ENCODE measurements at places on chromosomes 4 and X.

DNA sequence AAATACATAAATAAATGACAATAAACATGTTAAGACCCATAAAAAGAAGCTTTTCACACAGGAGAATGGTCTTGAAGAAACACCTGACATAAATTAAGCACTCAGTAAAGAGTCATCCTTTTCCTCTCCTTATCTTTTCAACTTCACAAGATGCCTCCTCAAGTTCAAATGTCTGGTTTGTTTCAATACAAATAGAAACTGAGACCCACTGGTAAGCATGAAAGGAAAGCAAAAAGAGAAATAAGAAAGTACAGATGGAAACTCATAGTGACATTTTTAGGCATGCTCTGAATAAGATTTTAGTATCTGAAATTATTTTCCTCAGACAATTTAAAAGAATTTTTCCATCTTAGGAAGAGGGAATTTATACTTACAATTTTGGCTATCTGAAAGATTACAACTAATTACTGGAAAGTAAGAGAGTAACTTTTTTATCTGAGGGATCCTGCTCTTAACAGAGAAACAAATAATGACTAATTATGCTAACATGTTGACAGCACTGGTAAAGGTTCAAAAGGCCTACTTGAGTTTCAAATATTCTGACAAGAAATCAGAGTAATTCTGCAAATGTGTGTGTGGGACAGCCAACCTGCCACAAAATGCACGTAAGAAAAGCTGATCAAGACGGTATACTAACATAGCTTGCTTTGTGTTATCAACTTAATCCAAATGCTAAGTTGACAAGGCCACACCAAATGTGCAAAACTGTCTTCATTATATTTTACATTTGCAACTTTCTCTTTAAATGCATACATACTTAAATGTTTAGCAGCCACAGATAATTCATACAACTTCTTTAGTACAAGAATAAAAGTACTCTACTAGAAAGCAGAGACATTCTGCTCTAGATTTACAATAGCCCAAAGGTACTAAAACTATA lies 113.0 kb downstream of the IQCM start:
- no peak for DNase-seq

DNA sequence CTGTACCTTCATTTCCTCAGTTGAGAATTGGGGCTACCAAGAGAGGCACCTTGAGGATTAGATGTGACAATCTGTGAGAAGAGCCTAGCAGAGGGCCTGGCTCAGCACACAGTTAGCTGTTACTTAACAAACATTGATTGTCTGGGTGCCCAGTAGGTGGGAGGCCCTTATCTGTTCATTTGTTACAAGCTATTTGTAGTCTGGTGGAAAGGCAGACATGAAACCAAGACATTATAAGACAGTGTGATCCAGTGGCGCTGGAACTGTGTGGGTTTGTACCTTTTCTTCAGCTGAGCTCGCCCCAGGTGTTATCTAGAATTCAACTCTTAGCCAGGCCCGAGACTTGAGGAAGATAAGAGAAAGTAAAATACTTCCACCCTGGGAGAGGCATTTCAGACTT lies 16.9 kb downstream of the AKAP4 start:
- peak; percentile 30 for DNase-seq

GRCh38 chr4:27350161-27350560 lies 489.5 kb downstream of the STIM2 start:
- peak; percentile 32 for DNase-seq

- DNase-seq, result no peak
Observed at GRCh38 chr4:97656044-97656720, 487.1 kb downstream of the STPG2 start.

- peak; percentile 71 for DNase-seq
Observed at GRCh38 chr4:139528377-139529005, 27.5 kb downstream of the SETD7 start.

DNA sequence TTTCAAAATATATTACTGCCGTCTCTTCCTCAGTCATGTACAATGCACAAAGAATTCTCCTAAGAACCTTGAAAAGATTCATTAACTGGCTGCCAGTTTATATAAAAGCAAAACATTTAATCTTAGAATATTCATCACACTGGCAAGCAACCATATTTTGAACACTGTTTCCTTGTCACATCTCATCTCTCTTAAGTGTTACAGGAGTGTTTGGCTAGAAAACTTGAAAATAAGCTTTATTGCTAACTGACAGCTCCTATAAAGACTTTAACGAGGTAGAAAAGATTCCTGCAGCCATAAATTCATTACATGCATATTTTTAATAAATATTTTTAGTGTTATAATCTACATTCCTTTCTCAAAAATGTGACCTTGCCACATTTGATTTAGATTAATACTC lies 149.6 kb downstream of the AFAP1 start:
- no peak for DNase-seq

GRCh38 chrX:143633461-143634308 lies 2.2 kb downstream of the SLITRK4 start:
- DNase-seq, result no peak

DNA sequence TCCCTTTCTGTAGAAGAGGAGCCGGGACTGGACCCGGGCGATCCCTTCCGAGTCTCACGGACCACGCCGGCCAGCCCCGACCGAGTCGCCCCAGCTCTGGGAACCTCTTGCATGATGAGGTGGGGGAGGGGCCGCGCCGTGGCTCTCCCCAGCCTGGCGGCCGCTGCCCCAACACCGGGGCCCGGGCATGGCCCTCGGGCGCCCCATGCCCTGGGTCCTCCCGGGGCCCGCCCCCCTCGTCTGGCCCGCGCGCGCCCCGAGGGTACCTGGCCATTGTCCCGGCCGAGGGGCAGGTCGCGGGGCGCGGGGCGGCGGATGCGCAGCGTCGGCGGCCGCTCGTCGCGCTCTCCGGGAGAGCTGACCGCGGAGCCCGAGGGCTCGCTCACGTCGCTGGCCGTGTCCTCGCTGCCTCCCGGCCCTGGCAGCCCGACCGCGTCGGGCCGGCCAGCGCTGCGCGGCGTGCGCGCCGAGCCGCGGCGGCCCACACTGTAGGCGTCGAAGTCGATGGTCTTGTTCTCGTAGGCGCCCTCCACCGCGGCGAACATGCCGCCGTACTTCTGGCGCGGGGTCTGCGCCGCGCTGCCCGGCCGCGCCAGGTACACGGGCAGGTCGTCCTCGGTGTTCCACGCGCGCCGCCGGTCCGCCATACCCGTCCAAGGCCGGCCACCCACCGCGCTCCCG lies 423 bp downstream of the CRMP1 start:
- DNase-seq, result no peak

- no peak for DNase-seq
Observed at GRCh38 chr4:40693946-40694345, 55.8 kb upstream of the NSUN7 start.

- no peak for DNase-seq
Observed at GRCh38 chr4:84916227-84916626, 50.3 kb downstream of the WDFY3 start.

- DNase-seq, result no peak
Observed at GRCh38 chr4:166277401-166277800, 404.4 kb downstream of the TLL1 start.

- DNase-seq, result no peak
Observed at GRCh38 chr4:97105347-97106099, 1037.8 kb downstream of the STPG2 start.

- DNase-seq, result no peak
Observed at GRCh38 chrX:121854614-121854911, 807.2 kb downstream of the GLUD2 start.

- no peak for DNase-seq
Observed at GRCh38 chr4:132694775-132695174, 454.3 kb upstream of the PCDH10 start.

- DNase-seq, result no peak
Observed at GRCh38 chr4:148999924-149000323, 557.7 kb upstream of the NR3C2 start.

DNA sequence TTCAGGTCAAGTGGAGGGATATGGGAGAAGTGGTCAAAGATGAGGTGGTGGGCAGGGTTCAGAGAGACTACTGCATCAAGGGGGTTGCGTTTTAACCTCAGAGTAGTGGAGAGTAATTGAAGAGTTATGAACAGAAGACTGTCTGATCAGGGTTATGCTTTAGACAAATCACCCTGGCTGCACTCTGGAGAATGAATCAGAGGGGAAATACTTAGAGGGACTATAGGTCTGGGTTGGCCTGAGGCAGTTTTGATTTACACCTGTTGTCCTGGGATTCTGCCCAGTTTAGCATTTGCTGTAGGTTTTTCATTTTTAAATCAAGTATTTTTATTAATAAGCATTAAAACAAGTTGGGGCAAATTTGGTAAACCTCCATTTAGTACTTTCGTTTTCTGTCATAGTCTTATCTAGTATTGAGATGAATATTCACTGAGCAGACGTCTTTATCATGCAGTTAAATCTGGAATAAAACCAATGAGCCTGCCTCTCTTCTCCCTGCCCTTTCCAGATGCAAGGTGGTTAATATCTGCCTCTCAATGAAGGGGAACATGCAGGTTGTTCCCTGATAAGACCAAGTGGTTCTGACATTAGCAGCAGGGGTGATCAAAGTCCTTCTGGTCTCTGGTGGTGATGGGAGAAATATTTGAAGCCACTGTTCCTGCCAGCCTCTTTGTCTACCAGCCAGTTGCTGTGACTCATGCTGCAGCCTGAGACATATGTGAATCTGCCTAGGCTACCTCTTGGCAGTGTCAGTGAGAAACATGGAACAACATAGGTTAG lies 116.0 kb upstream of the RPS6KA3 start:
- peak; percentile 23 for DNase-seq

DNA sequence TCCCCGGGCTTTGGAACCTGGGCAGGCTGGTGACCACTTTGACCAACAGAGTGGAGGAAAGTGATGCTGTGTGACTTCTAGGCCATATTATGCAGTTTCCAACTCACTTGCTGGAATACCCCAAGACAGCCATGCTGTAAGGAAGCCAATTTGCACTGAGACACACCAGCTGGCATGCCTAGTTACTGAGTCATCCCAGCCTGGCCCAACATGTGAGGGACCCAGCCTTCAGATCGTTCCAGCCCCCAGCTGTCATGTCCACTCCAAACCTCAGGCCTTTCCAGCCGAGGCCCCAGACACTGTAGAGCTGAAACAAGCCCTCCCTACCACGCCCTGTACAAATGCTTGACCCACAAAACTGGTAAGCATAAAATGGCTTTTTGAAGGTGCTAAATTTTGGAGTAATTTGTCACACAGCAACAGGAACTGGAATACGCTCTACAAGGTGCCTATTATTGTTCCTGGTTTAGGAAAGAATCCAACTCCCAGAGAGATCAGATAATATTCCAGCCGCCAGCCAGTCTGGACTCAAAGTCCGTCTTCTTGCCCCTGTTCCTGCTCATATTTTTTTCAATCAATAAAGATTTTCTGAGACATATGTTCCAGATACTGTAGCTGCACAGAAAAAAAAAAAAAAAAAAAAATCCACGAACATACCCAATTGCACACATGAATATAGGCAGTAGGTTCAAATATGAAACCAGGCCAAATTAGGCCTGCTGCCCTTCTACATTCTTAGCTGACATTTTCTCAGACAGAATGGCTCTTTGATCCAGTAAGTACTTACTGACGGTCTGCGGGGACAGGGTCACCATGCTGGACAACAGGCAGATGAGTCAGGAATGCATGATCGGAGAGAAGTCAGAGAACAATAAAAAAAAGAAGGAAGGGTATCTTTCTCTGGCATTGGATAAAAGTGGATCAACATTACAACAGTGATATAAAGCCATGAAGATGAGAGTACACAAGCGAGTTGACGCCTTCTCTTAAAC lies 35.1 kb downstream of the SH3KBP1 start:
- DNase-seq, result no peak

DNA sequence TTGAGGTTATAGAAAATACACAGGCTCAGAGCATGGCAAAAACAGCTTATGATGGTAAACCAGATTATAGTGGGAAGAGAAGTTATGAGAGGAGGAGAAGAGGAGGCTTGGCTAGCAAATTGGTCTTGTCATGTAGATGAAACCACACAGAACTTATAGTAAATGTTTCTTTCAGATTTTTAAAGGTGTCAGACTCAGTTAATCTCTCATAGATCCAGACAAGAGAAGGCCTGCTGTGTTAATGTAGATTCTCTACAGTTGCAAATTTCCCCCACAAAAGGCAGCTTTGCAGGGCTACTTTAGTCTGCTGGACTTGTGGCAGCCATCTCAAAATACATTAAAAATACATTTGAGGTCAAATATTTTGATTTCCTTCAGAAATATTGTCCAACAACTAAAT lies 1731.7 kb downstream of the ARAP2 start:
- no peak for DNase-seq

GRCh38 chr4:106893395-106893881 lies 142.7 kb downstream of the DKK2 start:
- DNase-seq, result no peak

GRCh38 chr4:1683261-1683735 lies 815 bp downstream of the FAM53A start:
- peak; percentile 49 for DNase-seq

- peak; percentile 29 for DNase-seq
Observed at GRCh38 chr4:98470831-98471230, 187.6 kb downstream of the TSPAN5 start.

GRCh38 chrX:153878969-153879653 lies 6.9 kb downstream of the L1CAM start:
- no peak for DNase-seq

DNA sequence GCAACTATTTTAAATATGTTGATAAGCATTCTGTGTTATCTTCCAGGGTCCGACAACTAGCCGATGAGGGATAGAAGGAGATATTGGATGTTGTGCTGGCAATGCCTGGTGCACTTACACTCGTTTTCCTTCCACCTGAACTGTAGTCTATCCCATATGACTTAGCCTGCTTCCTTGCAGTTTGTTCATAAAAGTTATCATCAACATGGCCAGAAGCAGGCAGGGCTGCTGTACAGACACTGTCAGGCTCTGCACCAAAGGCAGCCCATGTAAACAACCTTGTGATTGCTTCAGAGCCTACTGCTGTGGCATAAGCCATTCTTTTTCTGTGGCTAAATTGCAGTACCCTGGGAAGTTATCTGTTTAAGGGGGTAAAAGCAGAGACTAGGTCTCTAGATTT lies 1.6 kb downstream of the MAPK10 start:
- no peak for DNase-seq

GRCh38 chr4:141180991-141181761 lies 39.5 kb upstream of the ZNF330 start:
- no peak for DNase-seq

DNA sequence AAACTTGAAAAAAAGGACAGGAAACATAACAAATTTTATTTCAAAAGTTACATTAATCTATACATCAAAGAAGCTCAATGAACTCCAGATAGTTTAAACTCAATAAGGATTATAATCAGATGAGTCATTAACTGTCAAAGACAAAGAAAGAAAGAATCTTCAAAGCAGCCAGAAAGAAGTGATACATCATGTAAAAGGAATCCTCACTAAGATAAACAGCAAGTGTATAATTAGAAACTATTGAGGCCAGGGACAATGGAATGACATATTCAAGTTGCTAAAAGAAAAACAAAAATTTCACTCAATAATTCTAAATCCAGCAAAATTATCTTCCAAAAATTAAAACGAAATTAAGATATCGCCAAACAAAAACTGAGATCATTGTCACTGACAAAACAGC lies 161.6 kb upstream of the NWD2 start:
- DNase-seq, result no peak

DNA sequence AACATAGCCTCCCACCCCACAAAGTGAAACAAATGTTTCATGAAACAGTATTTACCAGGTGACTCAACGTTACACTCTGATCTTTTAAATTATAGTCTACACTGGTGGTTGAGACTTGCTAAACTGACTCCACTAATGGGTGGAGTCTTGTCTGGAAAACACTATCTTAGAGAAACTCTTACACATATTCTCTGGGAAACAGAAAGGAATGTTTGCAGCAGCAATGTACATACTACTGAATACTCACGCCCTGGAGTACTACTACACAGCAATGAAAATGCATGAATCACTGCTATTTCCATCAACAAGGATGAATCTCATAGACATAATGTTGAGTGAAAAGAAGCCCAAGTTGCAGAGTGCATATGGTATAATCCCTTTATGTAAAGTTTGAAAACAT lies 208.5 kb upstream of the IGFBP7 start:
- no peak for DNase-seq
